Stimulated activated CD4-positive, alpha-beta T cell treated with anti-CD3 and anti-CD28 coated beads, Interleukin-1b, Interleukin-23, amount 100 ng/mL, for 1 hour (primary cell): ENCODE measurements at places on chromosomes 1 and 21.

GRCh38 chr1:59176471-59176870 is 120.4 kb upstream of the FGGY start:
- DNase-seq = no peak

- peak; percentile 20 for DNase-seq
Measured at GRCh38 chr1:155174324-155175280, 953 bp downstream of the TRIM46 start.

- DNase-seq = no peak
Measured at GRCh38 chr1:2472561-2473177, 3.4 kb upstream of the PLCH2 start.

GRCh38 chr1:248696774-248697173 is 5.8 kb downstream of the OR14I1 start:
- DNase-seq = no peak

DNA sequence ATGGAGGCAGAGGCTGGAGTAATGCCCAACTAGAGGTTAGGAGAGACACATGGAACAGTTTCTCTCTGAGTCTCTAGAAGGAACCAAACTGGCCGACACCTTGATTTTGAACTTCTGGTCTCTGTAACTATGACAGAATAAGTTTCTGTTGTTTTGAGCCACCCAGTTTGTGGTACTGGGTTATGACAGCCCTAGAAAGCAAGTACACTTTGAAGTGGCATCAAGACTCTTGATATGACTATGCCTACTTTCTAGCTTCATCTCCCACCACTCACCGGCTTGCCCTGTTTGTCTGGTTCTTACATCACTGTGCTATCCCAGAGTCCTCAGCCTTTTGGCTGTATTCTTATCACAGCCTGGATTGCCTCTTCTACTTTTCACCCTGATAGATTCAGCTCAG is 230.3 kb upstream of the USP24 start:
- DNase-seq = no peak

- DNase-seq = no peak
Measured at GRCh38 chr1:226593541-226593940, 45.0 kb downstream of the STUM start.

GRCh38 chr1:246146804-246147523 is 360.1 kb downstream of the SMYD3 start:
- DNase-seq = no peak

DNA sequence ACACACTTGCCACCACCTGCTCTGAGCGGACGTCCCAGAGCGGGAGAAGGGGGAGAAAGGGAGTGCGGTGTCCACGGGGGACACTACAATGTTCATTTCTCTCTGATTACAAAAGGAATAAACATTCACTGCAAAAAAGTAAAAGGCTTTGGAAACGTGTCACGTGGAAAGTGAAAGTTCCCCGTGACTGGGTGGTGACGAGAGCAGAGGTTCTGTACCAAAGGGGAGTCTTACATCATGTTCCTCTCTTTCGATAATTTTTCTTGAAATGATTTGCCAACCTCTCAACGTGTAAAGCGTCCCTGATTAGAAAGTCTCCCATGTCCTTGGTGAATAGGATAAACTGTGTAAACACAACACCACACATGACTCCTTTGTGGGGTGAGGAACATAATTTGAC is 22.0 kb upstream of the PRDM15 start:
- no peak for DNase-seq

GRCh38 chr1:101520302-101520701 is 283.5 kb downstream of the S1PR1 start:
- DNase-seq = no peak

- no peak for DNase-seq
Measured at GRCh38 chr21:30194701-30195299, 21.1 kb downstream of the CLDN8 start.

DNA sequence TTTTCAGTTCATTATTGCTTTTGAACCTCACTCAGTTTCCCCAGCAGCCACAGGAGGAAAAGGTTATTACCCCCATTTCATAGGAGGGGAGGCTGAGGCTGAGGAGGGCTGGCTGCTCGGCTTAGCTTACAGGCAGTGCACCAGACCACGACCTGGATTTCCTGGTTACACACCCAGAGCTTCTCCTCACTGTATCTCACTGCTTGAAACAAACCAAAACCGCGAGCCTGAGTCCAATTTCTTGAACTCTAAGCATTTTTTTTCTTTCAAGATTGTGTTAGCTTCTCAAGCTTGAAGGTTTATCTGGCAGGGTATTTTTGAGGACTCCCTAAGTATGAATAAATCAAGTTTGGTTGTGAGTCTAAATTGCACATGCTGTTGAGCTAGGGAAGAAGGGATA is 188.9 kb upstream of the EDN2 start:
- no peak for DNase-seq

DNA sequence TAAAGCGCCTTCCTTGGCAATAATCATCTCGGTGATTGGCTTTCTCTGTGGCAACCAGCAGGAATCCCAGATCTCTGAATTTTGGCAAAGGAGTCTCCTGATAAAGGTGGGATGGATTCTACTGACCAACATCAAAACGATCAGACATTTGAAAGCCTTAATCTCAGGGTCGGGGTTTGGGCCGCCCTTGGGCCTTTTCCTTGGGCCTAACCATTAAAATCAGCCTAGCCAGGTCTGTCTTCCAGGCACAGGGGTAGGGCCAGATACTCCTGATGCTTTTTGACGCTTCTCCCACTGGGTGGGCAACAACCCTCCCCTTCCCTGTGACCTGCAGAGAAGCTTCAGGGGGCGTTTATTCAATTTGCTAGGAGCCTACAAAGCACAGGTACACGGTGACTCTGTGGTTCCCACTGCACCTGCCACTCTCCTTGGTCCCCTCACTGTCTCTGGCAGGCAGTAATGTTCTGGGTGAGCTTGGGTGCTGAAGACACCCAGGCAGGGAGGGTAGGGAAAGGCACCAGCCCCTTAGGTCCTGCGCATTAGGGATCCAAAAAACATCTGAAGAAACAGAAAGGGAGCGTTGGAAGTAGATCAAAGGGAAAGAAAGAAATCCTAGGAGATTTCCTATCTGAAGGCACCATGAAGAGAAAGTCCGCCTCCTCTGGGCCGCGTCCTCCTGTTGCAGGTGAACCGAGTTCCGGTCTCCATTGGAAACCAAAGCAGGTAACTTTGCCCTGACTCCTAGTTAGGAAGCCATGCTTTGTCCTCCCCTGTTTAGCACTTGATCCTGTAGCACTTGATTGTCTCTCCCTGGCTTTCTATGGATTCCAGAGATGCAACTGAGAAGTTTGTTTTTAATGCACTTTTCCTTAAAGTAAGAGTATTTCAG is 12.3 kb downstream of the RNU1-2 start:
- DNase-seq = no peak

- DNase-seq = no peak
Measured at GRCh38 chr1:174989536-174990220, 10.1 kb upstream of the CACYBP start.

DNA sequence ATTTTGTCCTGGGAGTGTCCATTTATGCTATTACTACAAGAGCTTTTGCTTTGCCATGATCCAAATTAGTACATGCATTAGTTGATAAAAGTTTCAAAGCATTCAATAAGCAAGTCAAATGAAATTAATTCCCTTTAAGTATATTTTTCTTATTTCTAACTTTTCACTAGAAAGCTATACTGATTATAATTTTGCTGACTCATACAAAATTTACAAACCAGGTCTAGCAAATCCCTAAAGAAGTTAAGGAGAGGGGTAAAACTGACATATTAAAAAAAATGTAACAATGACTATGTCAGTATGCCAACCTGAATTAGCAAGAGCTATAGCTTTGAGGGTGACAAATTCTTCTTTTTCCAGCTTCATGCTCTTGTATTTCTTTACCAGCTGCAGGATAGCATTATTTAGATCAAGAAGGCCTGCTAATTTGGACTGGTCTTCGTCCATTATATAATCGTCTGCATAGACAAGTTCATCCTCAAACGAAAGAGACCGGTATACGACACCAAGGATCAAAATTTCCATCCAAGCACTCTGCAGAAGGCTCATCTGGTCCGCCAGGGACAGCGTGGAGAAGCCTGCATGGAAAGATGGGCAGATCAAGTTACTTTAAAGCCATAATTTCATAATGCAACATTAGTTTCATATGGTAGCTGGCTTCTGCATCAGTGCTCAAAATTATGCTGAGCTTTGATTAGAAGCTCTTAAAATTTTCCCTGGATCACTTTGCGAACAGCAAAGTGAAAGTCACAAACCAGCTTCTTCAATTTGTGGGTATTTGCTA is 95.8 kb upstream of the USH2A start:
- DNase-seq = no peak

GRCh38 chr1:215635827-215636226 is 68.7 kb downstream of the KCTD3 start:
- DNase-seq = no peak

DNA sequence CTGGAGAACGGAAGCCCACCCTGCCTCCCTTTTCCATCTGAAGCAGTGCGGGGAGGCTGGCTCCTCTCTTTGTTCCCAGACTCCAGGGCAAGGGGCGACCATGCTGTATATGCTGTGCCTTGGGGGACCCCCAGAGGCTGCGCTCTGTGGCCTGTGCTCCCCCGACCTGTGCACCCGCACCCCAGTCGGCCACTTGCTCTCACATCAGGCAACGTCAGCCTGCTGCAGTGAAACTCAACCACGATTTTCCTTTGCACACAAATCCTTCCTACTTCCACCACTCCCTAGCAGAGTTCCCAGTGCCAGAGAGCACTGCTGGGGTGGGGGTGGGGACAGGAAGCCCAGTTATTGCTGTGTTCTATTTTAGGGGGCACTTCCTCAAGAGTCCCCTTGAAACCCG is 52.5 kb downstream of the SIM2 start:
- no peak for DNase-seq

DNA sequence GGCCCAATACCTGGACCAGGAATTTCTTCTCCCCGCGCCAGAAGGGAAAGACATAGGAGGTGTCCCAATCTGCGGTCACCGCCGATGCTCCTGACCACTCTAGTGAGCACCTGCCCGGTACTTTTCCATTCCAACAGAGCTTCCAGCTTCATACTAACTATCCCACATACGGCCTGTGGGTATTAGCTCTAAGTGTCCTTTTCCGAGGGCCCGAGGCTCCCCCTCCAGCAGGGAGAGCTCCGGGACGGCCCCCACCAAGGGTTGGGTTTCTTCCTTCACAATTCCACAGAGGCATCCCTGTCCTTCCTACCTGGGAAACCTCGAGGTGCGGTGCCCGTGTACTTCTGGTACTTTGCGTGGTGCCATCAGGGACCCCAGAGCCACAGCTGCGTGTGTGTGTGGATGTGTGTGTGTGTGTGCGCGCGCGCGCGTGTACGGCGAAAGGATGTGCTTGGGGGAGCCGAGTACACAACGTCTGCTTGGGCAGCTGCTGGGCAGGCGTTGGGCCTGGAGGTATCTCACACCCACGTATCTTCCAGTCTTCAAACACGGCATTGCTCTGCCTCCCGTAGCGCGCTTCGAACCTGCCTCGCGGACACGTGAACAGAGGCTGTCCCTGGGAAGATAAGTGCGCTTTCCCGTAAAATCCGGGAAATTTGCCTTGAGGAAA is 2.4 kb upstream of the SIM2 start:
- no peak for DNase-seq

- no peak for DNase-seq
Measured at GRCh38 chr1:7117399-7118281, 332.4 kb downstream of the CAMTA1 start.

GRCh38 chr1:192631749-192632148 is 4.2 kb upstream of the RGS13 start:
- DNase-seq = no peak

DNA sequence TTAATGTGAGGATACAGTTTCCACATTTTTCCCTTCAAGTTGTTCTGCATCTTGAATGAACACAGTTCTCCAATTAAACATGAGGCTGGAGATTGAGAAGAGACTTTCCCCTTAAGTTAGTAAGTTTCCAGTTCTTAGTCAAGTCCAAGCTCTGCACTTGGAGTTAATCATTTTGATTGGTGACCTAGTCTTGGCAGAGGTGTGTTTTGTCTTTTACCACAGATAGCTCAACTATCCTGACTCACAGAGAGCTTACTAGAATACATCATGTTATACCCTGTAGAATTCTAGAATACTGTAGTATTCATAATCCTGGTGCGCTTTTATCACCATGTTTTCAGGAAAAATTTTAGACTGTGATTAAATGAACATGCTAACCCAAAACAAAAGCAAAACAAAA is 129.2 kb downstream of the CYYR1 start:
- DNase-seq = no peak

DNA sequence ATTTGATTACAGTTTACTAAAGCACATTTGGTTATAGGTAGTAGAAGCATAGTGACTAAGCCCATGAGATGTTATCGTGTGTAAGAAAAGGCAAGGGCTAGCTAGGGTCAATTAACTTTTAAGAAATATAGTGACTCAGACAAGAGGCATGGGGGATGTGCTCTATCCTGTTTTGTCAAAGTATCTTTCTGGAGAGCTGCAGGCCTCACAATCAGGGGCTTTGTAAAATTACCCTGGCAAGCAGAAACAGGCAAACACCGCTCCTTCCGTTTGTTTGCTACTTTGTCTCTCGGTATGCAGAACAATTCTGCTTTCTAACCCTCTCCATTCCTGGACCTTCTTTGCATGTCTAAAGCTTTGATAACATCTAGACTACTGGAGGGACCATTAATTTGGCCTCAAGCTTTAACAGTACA is 26.1 kb upstream of the ZNF697 start:
- no peak for DNase-seq

GRCh38 chr1:227308367-227309336 is 9.6 kb downstream of the CDC42BPA start:
- DNase-seq = no peak

GRCh38 chr1:109904105-109904817 is 6.4 kb upstream of the CSF1 start:
- no peak for DNase-seq

GRCh38 chr21:45406801-45407628 is 2.0 kb downstream of the COL18A1 start:
- DNase-seq = no peak

DNA sequence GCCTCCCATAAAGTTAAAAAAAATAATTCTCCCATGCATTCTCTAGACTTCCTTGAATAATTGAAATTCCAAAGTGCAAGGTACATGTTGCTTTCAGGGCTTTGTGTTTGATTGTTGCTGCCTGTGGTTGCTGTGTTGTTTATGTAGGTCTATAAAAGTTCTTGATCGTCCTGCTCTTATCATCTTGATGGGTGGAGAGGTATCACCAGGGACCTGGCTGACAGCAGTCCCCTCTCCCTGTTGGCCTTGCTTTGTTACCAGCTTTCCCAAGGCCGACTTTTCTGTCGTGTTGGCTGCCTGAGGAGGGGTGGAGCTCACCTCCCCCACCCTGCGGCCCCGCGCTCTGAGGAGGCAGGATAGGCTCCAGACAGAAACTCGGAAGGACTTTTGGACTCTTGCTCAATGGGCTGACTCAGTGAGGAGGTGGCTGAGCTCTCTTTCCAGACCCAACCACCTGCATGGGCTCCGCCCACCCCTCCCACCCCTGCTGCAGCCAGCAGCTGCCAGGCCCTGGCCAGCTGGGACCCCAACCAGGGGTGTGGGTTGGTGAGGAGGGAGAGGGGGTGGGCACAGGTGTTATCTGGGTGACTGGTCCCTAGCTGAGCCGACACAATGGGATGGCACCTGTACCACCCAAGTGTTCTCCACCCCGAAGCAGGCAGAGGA is 2.0 kb downstream of the INAVA start:
- no peak for DNase-seq

DNA sequence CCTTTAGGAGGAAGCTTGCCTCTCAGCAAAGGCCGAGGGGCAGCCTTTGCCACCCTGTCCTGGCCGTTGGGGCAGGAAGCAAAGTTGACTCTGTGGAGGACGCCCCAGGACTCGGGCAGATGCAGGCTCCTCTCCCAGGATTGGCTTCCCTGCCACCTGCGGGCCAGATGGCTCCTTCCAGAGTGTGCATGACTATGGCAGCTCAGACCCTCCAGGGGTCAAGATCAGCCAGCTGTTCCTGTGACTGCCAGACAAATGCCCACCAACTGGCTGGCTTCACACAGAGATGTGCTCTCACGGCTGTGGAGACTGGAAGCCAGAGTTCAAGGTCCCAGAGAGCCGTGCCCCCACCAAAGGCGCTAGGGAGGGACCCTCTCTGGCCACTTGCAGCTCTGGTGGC is 87.0 kb upstream of the VAMP3 start:
- no peak for DNase-seq
